Stimulated activated CD8-positive, alpha-beta memory T cell treated with anti-CD3 and anti-CD28 coated beads, Interleukin-15, amount 100 ng/mL, for 24 hours (primary cell): ENCODE measurements at places on chromosomes 6 and 20.

DNA sequence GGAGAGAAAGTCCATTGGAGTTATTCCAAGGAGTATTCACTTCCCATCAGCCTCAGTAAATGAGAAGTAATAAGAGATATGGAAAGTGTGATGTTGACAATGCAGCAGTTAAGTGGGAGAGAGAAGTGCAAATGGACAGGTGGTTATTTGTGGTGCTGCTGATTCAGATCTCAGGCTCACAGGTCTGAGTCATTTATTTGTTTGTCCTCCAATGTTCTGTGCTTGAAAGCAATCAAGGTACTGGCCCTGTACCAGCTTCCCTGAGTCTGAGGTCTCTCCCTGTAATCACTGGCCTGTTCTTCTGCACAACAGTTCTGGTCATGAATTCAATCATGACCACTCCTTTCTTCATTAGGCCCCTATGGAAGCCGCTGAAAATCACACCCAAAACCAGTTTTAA is 827.7 kb downstream of the MAFB start:
- DNase-seq, result no peak

GRCh38 chr6:132749111-132749510 is 8.6 kb downstream of the VNN2 start:
- no peak for DNase-seq

- no peak for DNase-seq
These were observed 47.6 kb downstream of the EZR start for GRCh38 chr6:158771399-158772152.

DNA sequence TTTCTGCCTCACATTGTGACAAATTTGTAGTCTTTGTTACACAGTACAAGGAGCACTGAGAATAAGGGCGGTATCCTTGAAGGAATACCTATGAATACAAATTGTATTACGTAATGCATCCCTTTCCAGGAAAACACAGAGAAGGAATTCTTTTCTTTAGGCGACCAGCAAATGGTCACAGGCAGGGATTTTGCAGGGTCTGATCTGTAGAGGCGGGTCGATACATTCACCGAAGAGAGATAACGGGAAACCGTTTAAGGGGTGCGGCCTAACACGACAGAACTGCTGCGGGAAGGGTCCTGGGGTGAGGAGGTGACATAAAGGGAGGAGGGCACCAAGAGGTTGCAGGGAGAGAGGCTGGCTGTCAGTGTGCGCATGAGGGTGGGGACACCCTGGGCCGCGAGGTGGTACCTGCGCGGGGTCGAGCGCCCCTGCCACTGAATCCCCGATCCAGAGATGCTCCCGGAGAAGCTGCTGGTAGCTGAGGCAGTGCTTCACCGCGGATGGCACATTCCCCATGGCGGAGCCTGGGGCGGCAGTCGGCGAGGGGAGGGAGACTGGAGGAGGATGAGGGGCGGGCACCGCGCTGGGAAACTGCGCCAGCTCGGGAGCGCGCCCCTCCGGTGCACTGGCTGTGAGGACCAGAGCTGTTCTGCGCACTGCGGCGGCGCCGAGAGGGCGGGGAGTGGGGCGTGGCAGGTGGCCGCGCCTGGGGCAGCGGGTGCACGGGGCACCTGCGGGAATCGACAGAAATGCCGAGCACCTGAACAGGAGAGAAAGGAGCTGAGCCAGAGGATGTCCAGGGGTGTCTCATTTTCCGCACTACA is at the start of gene HMGCLL1:
TSS of gene HMGCLL1 (minus strand) at position 656 of the 827 bp plus-strand sequence. CDS start at position 519, 137 bp downstream.
- DNase-seq, result no peak

DNA sequence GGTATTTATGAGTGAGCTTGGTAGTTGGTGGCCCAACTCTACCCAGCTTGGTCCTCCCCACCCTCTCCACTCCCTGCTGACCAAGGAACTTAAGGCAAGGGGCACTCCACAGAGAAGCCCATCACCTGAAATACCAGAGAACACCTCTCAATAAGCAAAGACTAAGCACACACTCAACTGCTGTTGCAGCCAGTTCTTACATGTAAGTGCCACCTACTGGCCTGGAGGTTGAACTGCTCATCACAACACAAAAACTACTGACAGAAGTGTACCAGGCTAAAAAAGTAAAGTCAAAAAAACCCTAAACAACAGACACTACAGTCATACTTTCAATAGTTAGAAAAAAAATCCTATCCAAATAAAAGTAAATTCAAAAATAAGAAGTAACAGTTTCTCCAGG is 146.2 kb downstream of the FAM83B start:
- DNase-seq, result no peak
